ENCODE measurements at places on chromosomes 6 and 20. TPM values are rescaled to one million over a fixed set of nuclear protein-coding genes. Genes with fewer than 3 reads are reported as not detected.

Gene TSBP1
- total RNA-seq: not detected

Gene EPPIN
- total RNA-seq: 0.42 TPM

Gene KLC4
- 28.8 TPM for total RNA-seq

Gene NKX2-2
- not detected for total RNA-seq

Gene SAPCD1
- 42.2 TPM for total RNA-seq

DNA sequence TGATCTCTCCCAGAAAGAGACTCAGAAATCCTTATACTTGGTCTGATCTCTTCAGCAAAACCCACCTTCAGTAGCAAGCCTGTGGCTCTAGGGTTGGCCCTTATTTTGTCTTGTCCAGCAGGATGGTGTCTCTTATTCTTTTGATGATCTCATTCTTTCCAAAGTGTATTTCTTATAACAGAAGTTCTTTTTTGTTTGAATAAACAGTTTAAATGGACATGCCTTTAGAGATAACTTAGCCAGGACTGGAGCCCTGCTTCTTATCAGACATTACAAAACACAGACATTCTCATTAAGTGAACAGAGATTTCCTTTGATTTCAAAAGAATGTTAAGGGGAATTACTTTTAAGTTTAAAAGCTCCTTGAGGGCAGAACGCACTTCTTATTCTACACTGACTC lies 31.7 kb downstream of the KCNS1 start:
- H3K4me3 ChIP-seq: no peak overlapping the region
- peaks cover 11% of the 10 kb centered on the region for H3K4me1 ChIP-seq
- DNase-seq: no peak

GRCh38 chr20:62766071-62766450 lies 30.2 kb upstream of the MRGBP start:
- DNase-seq: no peak
- peaks cover 15% of the 10 kb centered on the region for H3K4me1 ChIP-seq
- H3K27me3 ChIP-seq: peaks cover 53% of the 10 kb centered on the region
- H3K4me3 ChIP-seq: no peak overlapping the region

DNA sequence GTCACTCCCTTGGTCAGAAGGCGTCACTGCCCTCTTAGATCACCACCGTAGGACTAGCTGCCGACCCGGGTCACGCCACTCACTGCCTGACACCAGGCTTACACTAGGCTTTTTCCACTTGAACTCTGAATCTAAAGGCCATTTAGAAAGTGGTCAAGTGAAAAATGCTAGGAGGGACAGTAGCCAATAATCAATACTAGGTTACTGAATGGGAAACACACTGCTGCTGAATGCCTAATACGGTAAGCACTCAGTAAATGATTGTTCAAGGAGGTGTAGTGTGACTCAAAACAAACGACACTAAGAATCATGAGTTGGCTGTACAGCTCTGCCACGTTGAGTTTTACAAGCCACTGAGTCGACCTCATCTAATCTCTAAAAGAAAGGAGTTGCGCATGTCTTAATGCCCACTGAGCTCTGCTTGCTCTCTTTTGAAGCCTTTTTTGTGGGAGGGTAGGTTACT lies 760 bp upstream of the IBTK start:
- no peak for DNase-seq
- H3K36me3 ChIP-seq: no peaks in the 10 kb centered on the region
- H3K4me3 ChIP-seq: peak overlapping the region; percentile 87
- H3K27me3 ChIP-seq: no peaks in the 10 kb centered on the region

- H3K36me3 ChIP-seq: no peaks in the 10 kb centered on the region
- no peak overlapping the region for H3K27ac ChIP-seq
- peaks cover 7% of the 10 kb centered on the region for H3K4me1 ChIP-seq
- no peak overlapping the region for H3K4me3 ChIP-seq
- no peak for DNase-seq
These were observed 40.9 kb upstream of the GCM1 start for GRCh38 chr6:53189554-53189953.

DNA sequence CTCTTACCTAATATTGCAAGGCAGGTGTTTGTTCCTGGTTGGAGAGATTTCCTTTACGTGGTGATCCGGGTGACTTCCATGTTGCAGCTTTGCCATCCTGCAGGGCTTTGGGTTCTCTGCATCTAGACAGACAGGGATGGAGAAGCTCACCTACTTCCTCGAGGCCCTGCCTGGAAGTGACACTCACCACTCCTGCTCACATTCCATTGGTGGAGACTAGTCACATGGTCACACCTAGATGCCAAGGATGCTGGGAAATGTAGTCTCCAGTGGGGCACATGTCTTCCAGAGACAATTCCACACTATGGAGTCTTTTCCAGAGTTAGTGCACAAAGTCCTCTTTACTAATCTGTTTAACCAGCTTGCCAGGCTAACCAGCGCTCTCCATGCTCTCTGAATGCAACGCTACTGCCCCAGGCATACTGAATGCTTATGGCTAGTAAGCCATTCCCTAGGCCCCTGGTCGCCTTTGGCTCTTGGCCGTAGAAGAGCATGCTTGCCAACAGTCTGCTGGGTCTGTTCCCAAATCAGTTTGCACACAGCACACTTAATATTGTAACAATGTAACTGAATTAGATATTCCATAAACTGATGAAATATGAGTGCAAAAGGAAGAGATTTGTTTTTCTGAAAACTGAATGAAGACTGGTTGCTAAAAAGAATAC lies 6.7 kb upstream of the KCNK15 start:
- H3K27ac ChIP-seq: no peak overlapping the region
- H3K4me3 ChIP-seq: no peak overlapping the region
- H3K36me3 ChIP-seq: no peaks in the 10 kb centered on the region
- H3K4me1 ChIP-seq: no peaks in the 10 kb centered on the region
- no peak for DNase-seq

DNA sequence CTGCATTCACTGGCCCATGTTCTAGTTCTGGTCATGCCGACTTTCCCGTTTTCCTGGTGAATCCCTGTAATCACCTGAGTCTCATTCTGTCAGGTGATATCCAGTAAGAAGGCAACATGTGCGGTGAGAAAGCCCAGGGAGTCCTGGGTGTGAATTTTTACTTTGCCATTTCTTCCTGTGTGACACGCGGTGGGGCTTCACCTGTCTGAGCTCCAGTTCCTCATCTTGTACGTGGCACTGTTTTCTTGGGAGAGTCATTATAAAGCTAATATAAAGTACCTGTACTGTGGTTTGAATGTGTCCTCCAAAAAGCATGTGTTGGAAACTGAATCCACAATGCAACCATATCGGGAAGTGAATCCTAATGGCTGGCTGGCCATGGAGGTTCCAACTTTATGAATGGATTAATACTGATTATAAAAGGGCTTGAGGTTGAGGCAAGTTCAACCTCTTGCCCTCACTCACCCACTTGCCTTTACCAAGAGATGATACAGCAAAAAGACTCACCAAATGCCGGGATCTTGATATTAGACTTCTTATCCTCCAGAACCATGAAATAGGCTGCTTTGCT lies 5.1 kb downstream of the HLA-E start:
- peaks cover 55% of the 10 kb centered on the region for H3K4me1 ChIP-seq
- H3K27me3 ChIP-seq: no peaks in the 10 kb centered on the region
- H3K4me3 ChIP-seq: no peak overlapping the region

- no peak for DNase-seq
- H3K36me3 ChIP-seq: no peaks in the 10 kb centered on the region
- peaks cover 36% of the 10 kb centered on the region for H3K4me1 ChIP-seq
- H3K4me3 ChIP-seq: peak overlapping the region; percentile 67
- peaks cover 22% of the 10 kb centered on the region for H3K27me3 ChIP-seq
- no peak overlapping the region for H3K27ac ChIP-seq
These were observed 34.8 kb downstream of the ZC3H12D start for GRCh38 chr6:149449831-149450678.

Measured in suprapubic skin (tissue), 4 donors.